ENCODE measurements at places on chromosomes 2 and 18.

DNA sequence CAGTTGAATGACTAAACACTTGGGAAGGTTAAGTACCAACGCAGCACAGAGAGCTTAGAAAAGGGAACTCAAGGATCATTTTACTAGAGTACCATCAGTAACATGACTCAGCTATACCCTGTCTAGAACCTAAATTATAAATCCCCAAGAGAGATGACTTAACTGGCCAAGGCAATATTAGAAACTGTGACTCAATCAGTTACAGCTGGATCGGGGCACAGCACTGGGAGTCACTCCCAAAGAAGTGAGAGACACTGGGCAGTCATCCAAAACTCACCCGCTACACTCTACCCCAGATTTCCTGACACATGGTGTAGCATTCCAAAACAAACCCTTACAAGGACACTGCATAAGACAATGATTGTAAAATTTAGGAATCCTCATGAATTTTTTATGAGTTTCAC lies 17.7 kb downstream of the IWS1 start:
- DNase-seq: peak; percentile 88

DNA sequence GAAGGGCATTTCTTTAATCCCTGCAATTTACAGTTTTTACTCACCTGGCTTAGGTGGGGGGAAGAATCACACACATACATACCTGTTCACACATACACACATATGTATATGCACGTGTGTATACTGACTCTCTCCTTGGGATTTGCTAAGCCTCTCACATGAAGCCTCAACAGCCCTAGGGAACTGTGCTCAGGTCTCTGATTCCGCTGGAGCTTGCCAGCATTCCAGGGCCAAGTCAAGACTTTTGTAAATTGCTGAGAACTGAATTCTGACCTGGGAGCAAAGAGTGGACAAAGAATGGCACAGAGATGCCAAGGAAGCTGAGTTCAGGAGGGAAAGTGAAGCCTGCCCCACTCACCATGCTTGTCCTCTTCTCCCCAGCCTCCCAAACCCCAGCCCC lies 177.3 kb downstream of the TMEM247 start:
- no peak for DNase-seq

DNA sequence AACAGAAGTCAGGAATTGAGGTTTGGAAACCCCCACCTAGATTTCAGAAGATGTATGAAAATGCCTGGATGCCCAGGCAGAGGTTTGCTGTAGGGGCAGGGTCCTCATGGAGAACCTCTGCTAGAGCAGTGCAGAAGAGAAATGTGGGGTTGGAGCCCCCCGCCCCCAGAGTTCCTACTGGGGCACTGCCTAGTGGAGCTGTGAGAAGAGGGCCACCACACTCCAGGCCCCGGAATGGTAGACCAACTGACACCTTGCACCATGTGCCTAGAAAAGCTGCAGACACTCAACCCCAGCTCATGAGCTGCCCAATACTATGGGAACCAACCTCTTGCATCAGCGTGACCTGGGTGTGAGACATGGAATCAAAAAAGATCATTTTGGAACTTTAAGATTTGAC lies 967.0 kb upstream of the NRXN1 start:
- no peak for DNase-seq

DNA sequence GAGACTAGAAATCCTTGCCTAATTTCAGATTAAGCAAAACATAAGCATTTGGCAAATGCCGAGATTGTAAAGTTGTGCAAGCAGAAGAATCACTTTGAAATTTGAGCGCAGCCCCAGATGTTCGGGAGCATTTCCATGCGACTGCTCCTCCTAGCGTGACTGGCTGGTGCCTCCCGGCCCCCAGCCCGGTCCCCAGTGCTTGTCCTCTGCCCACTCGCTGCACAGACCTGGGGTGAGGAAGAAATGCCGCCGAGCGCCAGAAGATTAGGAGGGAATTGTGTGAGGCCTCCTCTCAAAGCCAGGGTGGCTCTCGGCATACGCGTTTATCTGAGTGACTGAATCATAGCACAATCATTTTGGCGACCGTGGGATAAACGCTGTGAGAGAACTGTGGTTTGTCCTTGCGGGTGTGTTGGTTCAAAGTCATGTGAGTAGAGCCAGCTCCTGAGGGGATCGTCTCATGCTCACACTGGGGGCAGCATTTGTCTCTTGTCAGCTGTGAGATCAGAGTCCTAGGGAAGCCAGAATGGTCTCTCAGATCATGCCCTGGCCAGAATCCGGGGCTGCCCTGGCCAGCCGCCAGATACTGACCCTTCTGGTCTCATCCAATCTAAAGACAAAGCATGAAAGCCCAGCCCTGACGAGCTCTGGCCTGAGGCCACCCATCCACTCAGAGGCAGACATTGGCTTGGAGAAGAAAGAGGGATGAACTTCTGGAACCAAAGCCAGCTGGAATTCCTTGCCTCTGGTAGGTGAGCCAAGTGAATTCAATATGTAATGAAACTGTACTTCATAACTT lies 189.3 kb downstream of the SH3RF3 start:
- DNase-seq: peak; percentile 80

GRCh38 chr2:104378853-104379374 lies 475.0 kb upstream of the POU3F3 start:
- DNase-seq: peak; percentile 12

- no peak for DNase-seq
These were observed 43.1 kb upstream of the GBX2 start for GRCh38 chr2:236211296-236211695.

DNA sequence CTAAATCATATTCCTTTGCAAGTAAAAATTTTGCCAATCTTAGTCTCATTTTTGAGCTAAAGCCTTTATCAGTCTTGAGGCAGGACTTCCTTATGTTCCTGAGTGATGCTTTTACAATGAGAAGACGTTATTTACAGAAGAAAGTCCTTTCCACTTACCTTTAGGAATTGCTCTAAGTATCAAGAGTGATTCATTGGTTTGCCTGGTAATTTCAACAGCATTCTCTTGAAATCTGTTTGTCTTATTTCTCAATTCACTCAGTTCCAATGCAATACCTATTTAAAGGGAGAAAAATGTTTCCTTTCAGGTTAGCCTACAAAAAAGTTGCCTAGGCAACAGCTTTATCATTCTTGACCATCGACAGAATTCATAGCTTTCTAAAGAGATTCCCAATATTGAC lies 137.2 kb downstream of the LAMA1 start:
- DNase-seq: no peak

GRCh38 chr2:150081775-150082481 lies 405.5 kb downstream of the RND3 start:
- no peak for DNase-seq

DNA sequence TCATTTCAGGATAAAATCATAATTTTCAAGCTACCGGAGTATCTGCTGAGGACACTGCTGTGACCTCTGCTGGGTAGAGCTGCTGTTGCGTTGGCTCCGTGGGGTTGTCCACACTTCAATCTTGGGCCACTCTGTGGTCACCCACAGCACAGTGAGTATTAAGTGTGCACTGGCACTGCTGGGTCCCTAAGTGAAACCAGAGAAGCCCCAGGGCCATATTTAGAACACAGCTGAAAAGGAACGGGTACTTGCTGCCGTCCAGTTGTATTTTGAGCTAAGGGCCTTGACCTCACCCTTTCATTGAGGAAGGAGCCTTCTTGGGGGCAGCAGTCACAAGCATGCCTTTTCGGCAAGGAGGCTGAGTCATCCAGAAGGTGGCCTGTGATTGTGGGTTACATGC lies 10.1 kb downstream of the SLC9A4 start:
- DNase-seq: no peak

- DNase-seq: no peak
These were observed 78.4 kb upstream of the ZNF516 start for GRCh38 chr18:76573325-76574025.

DNA sequence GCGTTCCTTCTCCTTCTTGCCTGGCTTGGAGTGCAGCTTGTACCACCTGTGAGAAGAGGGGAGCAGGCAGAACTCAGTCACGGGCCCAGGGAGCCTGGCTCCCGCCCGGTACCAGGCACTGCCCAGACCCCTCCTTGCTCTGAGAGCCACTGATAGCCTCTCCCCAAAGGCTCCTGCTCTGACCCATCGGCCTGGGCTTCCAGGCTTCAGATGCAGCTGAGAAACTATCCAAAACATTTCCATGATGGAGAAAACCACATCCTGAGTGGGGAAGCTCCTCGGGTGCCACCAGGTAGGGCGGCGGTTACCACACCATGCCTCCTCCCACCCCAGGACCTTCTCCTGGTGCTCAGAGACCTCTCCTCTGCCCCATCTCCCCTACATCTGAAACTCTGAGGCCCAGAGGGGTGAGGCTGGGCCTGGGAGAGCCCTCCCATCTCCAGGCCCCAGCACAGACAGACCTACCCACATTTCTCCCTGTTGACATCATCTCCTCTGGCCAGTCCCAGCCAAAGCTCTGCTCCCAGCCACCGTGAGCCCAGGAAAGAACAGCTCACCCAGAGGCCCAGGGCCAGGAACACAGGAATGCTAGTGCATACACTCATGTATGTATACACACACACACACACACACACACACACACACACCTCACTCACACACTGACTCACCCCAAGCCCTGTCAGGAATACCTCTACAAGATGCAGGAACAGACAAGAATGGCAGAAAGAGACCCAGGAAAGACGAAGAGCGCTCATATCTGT lies 17.9 kb upstream of the SFXN5 start:
- no peak for DNase-seq

DNA sequence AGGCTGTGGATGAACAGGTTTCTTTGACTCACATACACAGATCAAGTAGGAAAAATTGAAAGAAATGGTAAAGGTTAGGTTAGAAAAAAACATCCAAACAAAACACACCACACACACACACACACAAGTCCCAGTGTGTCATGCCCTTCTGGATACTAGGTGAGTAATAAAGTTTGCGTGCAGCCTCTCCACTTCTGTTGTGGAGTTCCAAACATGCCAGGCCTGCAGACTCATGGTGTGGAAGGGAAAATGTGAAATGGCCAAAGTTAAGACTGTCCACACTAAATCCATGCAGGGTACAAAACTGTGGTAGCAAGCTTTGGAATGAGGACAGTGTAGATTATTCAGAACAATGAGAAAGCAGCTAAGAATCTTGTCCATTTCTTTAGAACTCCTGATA lies 114.6 kb downstream of the IKZF2 start:
- no peak for DNase-seq

- no peak for DNase-seq
These were observed 3.5 kb downstream of the IL1B start for GRCh38 chr2:112832841-112833638.

- DNase-seq: no peak
These were observed 6.6 kb downstream of the GALNT5 start for GRCh38 chr2:157264099-157264498.

DNA sequence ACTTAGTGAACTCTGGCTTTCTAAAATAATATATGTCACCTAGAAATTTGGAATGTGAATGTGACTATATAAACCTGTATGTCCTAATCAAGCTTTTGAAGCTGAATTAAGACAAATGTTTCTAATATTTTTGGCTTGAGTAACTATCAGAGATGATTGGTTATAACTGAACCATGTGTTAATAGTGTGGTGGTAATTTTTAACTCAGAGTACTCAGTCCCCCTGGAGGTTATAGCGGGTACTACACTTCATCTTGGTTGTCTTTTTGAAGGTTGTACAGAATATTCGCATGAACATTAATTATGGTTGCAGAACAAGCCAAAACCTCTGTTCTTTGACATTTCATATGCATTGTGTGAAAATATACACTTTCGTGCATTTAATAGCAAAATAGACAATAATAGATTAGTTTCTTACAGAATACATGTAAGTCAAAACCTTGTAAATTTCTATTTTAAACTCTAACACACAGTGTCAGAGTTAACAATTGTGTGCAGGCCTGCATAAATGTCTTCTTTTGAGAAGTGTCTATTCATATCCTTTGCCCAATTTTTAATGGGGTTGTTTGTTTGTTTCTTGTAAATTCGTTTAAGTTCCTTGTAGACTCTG lies 86.0 kb downstream of the OSBPL6 start:
- peak; percentile 63 for DNase-seq

DNA sequence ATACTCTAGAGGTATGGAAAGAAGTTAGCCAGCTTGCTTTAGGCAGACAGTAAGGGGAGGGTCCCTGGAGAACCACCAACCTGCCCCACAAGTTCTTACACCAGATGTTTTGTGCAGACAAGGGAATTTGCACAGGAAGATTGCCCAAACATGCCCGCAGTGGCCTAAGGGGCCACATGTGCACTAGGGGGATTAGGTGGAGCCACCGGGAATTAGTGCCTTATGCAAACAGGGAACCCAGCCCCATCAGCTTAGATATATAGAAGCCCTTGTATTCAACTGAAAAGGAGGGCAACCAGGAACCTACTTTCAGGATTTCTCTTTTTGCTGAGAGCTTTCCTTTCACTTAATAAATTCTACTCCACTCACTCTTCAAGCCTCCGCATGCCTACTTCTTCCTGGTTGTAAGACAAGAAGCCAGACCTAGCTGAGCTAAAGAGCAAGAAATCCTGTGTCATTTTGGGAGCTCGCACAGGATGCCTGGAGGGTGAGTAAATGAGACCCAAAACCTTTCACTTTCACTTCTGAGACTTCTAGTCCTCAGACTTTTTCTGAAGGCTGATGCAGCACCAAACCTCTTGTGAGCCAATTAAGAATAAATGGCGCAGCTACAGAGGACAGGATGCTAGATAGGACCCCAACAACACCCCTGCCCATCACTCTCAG lies 146.3 kb downstream of the GCA start:
- DNase-seq: no peak

- DNase-seq: no peak
These were observed 66.8 kb downstream of the POLE4 start for GRCh38 chr2:75025216-75025615.

DNA sequence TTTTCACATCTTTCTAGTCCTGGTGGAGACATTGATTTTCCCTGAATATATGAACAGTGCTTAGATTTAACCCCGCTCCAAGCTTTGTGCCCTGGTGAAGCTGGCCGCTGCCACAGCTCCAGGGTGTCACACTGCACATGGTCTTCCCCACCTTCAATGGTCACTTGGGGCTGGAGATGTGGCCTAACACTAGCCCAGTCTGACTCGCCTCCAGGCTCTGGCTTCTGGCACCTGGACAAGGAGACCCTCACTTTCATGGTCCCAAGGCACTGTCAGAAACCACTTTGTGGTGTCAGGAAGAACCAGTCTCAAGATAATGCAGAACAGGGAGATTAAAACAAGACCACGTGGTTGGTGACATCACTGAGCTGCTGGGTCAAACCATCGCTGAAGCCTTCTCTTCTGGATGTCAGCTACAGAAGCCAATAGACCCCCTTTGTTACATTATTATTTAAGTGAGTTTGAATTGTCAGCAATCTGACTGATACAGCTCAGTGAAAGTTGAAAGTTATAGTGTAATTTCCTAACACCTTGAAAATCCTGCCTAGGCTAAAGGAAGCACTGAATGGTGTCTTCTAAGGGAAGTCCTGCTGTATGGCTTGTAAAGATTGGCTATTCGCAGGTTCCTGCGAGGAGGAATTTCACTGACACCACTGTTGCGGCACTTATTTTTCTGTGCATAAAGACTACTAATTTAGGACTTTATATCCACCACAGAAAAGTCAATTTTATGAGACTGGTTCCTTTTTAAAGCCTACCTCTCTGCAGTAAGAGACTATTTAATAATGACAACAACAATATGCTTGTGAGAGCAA lies 55.0 kb upstream of the CTDP1 start:
- no peak for DNase-seq

DNA sequence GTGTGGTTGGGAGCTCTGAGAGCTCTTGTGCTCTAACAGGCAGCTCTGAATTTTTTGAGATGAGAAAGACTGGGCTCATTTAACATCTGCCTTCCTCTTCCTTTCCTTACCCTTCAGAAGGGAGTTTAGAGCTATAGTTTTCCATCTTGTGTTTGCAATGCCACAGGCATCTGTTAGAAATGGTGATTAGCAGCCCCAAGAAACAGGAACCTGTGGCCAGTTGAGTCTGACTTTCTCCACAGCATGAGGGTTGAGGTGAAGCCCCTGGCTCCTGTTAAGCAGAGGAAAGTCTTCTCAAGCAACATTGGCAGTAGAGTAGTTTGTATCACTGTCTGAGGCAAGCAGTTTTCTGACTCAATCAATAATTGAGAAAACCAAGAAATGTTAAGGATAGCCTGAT lies 577.4 kb downstream of the ZEB2 start:
- no peak for DNase-seq

Data from NCI-H1694 treated with DMSO at 0.1 percent for 48 hours (cell line).